ENCODE measurements at places on chromosomes 5 and 9.

DNA sequence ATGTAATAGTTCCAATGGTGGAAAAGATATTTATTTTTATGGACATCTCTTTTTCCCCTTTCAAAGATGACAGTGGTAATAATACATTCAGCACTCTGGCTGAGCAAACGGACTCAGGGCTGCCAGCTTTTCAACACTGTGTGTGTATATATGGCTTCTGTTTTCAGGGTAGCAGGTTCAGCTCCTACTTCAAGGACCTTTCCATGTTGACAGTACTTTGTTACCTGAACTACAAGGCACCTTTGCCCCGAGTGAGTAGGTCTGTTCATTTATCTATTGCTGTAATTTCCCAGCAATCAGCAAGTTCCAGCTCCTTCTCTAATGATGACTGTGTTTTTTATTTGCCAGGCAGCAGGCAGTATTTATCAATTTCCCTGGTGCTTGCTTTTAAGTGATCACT, 387.4 kb upstream of the KIF2A start:
- no peak for DNase-seq

- no peak for DNase-seq
These were observed 71.4 kb upstream of the PHYKPL start for GRCh38 chr5:178304016-178304415.

GRCh38 chr5:143052967-143053682, 282.9 kb downstream of the ARHGAP26 start:
- DNase-seq = no peak

DNA sequence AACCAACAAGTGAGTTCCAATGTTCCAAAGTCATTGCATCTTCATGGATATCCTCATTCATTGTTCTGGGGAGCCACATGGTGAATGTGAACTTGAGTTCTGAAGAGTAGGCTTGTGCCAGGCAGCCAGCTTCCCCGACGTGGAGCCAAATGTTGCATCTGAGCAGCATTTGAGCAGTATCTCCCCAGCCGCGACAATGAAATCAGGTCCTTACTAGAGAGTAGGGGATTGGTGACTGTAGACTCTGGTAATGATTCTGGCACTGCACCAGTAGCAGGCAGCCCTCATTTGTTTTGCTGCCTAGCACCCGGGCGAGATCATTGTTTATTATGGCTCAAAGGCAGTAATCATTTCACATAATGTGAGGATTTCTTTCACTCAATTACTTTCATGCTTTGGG, 451.4 kb upstream of the C9orf72 start:
- DNase-seq = no peak

Data from activated CD4-positive, alpha-beta T cell treated with anti-CD3 and anti-CD28 coated beads, Interleukin-2, amount 10 ng/mL, durations not matched to agents 7 days and 5 days (primary cell).